ENCODE measurements at places on chromosomes 4 and X. TPM values are rescaled to one million over a fixed set of nuclear protein-coding genes. Genes with fewer than 3 reads are reported as not detected.

The HELT gene
- not detected for total RNA-seq

The SPIN2A gene
- 0.54 TPM for total RNA-seq

The ZNF711 gene
- 7.9 TPM for total RNA-seq

The LGI2 gene
- total RNA-seq = not detected
